ENCODE measurements at places on chromosomes 3 and 15. TPM values are rescaled to one million over a fixed set of nuclear protein-coding genes. Genes with fewer than 3 reads are reported as not detected.

TICRR gene
- polyA plus RNA-seq: 2.9 TPM

DNA sequence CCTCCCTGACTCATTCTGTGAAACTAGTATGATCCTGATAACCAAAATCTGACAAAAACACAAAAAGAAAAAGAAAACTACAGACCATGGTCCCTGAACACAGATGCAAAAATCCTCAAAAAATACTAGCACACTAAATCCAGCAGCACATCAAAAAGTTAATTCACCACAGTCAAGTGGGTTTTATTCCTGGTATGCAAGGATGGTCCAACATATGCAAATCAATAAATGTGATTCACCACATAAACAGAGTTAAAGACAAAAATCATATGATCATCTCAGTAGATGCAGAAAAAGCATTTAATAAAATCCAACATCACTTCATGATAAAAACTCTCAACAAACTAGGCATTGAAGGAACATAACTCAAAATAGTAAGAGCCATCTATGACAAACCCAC lies 12.8 kb downstream of the SAXO2 start:
- DNase-seq: no peak

DNA sequence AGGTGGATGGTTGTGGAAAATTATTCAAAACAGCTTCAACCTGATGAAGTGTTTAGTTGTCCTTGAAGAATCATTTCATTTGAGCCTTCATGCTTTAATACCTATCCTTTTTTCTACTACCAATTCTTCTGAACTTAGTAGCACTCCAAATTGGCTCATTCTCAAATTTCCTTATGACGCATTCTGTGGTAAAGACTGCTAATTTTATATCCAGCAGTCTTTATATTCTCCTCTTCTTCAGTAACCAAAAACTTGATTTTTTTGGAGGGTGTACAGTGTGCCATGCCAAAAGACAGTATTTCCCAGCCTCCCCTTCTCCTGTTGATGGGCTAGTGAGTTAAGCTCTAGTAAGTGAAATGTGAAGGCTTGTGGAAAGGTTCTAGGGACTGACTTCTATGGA lies 25.2 kb downstream of the CGNL1 start:
- no peak for DNase-seq

DNA sequence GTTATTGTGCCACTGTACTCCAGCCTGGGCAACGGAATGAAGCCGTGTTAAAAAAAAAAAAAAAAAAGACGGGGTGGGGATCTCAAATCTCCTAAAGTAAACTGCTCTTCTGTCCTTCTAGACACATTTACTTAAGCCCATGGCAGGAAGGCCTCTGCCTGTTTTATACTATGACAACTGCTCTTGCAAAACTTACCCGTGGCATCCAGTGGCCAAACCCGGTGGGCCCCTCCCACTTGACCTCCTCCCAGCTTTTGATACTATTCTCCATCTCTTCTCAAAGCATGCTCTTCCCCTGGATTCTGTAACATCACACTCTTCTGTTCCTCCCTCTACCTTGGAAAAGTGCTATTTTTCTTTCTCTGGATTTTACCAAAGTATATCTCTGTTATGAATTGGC lies 112.2 kb downstream of the RFTN1 start:
- DNase-seq: no peak

GRCh38 chr3:14123308-14124222 lies 1.1 kb downstream of the CHCHD4 start:
- no peak for DNase-seq

DNA sequence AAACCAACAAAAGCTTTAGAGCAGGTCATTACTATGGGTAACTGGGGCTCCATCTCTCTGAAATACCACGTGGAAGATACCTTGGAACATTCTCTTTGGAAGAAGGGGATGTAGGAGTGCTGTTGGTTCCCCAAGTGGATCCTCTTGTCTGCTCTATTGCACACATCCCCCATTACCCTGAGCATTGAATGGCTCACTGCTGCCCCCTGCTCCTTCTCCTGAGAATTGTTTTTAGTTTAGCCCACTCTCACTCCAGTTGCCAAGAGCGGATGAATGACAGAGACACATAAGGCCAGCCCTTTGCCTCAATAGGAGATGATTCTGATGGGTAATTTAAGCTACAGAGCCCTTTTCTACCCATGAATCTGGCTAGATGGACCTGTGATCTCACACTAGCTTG lies 135.6 kb upstream of the SUCLG2 start:
- DNase-seq: no peak
